ENCODE measurements at places on chromosomes 1 and 21.
A peak's percentile ranks its signal among the peaks of the same experiment; 100 is the strongest.

- no peak for DNase-seq
Observed at GRCh38 chr1:231208980-231209379, 32.0 kb upstream of the GNPAT start.

GRCh38 chr1:153872331-153872730, 50.4 kb downstream of the GATAD2B start:
- DNase-seq: no peak

DNA sequence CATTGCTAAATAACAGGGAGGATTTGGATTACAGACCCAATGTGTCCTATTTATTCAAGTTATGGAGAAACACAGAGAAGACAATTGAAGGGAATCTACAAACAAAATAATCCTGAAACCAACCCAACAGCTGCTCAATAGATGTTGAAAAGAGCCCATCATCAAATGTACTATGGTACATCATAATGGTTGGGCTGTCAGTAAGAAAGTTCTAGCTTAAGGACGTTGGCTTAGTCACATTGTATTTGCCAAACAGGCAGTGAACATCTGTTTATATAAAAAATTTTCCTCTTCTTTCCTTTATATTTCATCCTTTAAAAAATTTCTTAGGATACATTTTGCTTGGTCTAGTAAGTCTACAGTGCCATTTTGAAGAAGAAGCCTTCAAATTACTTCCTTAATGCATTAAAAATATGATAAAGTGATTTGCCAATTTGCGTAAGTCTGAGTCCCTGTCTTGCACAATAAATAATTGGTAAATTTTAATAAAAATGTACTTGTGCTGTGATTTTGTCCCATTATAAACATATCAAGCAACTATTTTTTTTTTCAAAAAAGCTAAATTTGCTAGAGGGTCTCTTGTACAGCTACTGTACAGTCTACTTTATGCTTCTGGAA, 14.4 kb downstream of the MAP3K7CL start:
- DNase-seq: no peak

GRCh38 chr1:64515427-64515826, 45.5 kb downstream of the CACHD1 start:
- DNase-seq: peak; percentile 79

- DNase-seq: no peak
Observed at GRCh38 chr1:61171974-61172373, 89.6 kb downstream of the NFIA start.

All from NCI-H1694 (cell line).